ENCODE measurements at places on chromosomes 2 and 18.

GRCh38 chr18:22417496-22418188 is at the start of gene CTAGE1:
CTAGE1 (minus strand) TSS chr18:22417915; CDS start chr18:22417811, 104 bp downstream.
- DNase-seq, result no peak

DNA sequence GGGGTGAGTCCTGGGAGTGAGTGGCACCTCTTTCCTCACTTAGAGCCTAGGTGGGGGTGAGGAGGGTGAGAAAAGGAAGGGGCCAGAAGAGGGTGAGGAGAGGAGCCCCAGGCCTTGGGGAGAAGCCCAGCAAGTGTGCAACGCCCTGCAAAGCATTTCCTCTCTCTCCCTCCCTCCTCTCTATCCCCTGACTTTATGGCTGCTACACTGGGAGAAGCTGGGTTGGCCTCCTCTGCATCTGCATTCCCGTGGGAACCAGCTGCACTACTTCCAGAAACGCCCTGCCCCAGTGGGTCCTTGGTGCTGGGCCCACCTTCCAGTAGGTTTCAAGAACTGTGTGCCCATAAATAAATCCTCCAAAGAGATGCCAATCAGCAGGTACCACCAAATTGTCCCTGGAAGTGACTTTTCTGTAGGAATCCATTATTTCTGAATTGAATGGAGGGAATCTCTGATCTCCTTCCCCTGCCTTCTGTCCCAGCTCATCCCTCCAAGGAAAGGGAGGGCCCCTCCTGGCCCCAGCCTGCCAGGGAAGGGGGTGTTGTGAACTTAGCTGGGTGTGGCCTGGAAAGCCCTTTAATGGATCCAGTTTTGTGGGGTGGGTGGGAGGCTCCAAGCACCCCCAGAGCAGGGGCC is 95.7 kb upstream of the BOD1L2 start:
- no peak for DNase-seq

DNA sequence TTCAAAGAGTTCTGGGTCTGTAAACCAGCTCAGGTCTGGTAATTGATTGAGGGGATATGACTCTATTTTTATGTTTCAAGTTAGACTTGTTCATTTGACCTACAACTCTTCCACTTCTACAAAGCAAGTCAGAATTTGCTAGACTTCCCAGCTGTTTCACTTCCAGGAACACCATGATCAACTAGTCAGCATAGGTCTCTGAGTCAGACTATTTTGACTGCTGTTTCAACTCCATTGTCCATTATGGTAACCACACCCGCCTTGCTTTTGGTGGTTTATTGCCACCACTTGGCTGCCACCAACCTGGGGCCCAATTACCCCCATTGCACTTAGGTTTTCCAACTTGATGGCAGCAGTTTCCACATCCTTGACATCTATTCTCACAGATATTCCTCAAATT is 116.6 kb downstream of the LAMA3 start:
- DNase-seq, result no peak

- no peak for DNase-seq
Measured at GRCh38 chr2:140422759-140423158, 1642.6 kb upstream of the NXPH2 start.

GRCh38 chr2:204611017-204611631 is 65.8 kb downstream of the PARD3B start:
- no peak for DNase-seq

DNA sequence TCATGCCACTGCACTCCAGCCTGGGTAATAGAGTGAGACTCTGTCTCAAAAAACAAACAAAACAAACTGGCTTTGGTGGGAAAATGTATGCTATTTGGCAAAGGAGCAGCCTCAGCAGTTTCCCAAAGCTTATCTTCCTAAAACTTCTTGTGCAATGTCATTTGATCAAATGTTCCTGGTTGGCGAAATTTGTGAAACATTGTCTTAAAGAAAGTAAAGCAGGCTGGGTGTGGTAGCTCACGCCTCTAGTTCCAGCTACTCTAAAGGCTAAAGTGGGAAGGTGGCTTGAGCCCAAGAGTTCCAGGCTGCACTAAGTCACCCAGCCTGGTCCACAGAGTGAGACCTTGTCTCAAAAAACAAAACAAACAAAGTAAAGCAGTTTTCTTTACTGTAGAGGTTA is 17.3 kb upstream of the TAF4B start:
- DNase-seq, result no peak

DNA sequence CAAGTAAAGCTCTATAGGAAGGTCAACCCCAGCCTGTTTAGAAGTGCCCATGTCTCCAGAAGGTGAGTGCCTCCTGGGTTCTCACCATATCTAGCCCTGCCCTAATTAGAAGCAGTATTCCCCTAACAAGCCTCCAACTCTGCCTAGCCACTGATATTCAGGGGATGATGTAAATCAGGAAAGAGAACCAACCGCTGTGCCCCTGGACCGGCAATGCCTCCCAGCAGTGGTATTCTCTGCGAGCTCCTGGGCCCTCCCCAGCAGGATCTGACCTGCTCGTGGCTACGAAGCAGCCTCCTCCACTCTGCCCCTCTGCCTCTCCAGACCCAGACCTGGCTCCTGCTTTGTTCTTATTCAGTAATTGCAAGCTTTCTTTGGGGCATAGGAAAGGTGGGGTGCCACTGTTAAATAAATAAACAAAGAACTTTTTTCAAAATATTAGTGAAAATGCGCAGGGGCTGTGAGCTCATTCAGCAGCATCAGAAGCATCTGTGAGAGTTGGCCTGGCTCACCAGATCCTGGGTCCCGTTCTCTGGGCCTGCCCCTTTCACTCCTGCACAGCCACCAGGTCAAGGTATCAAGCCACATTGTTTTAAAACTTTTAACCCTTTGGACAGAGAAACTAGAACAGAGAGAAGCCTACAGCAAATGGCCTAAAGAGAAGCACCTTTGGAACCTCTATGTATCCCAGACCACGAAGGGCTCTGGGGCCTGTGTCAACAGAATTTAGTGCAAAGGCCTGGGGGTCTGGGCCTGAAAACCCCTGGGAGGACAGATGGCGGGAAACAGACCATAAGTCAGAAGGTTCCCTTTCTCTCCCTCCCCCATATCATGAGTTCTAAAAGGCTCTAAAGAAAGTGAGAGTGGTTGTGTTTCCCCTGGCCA is 11.9 kb downstream of the MREG start:
- no peak for DNase-seq

DNA sequence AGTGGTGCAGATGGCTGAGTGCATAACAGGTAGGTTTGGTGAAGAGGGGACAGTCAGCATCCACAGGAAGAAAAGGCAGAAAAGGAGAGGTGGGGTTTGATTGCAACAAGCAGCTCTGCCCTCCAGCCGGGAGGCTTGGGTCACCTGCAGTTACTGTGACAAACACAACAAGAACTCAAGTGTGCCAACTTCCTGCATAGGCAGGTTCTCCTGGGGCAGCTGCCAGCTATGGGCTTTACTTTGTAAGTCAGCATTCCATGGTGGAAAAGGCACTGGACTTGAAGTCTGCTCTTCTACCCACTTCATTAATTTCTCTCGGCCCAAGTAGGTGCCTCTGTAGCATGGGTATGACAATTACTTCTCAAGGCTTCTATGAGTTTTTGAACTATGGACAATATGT is 98.9 kb downstream of the MYT1L start:
- no peak for DNase-seq

- DNase-seq, result no peak
Measured at GRCh38 chr2:241892299-241893137, 23.0 kb downstream of the RTP5 start.

GRCh38 chr2:41413813-41414485 is 633.9 kb upstream of the PKDCC start:
- no peak for DNase-seq

- no peak for DNase-seq
Measured at GRCh38 chr2:138187221-138187620, 222.9 kb downstream of the HNMT start.

- DNase-seq, result no peak
Measured at GRCh38 chr18:63000839-63001238, 285.5 kb downstream of the PHLPP1 start.

DNA sequence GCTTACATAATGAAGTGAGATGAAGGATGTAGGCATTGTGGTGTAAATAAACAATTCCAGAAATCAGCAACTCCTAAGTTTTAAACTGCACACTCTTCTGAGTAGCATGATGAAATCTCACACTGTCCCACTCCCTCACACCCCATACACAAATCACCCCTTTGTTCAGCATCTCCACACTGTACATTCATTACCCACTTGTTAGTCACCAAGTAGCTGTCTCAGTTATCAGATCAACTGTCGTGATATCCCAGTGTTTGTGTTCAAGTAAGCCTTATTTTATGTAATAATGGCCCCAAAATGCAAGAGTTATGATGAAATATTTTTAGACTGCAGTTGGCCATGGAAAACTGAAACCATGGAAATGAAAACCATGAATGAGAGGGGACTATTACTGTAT is 135.7 kb downstream of the GRB14 start:
- DNase-seq, result no peak

DNA sequence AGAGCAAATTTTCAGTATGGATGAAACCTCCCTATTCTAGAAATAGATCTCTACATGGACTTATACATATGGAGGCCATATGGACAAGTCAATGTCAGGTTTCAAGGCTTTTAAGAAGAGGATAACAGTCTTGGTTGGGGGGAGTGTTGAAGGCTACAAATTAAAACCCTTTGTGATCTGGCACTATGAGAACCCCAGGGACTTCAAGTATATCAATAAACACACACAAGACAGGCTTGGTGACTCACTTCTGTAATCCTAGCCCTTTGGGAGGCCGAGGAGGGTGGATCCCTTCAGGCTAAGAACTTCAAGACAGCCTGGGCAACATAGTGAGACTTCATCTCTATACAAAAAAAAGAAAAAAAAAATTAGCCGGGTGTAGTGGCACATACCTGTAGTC is 127.2 kb upstream of the SP5 start:
- DNase-seq, result no peak

GRCh38 chr2:44510246-44510645 is 148.5 kb downstream of the CAMKMT start:
- no peak for DNase-seq

DNA sequence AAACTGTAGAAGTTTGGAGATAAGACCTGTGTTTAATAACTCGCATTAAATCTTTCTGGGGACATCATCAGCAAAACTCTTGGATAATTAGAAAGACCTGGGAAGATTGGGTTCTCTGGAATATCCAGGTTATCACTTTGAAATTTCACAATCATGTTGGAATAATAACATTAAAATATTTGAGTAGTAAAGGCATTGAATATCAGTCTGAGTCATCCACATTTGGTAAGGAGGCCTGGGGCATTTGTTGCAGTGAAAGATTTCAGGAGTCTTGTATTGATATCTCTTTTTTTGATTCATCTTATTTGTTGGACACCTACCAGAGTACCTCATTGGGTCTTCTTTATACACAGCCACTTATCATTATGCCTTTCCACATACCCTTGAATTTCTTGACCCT is 95.9 kb downstream of the EPB41L5 start:
- no peak for DNase-seq

GRCh38 chr2:20052229-20052851 is 912 bp upstream of the LAPTM4A start:
- peak; percentile 81 for DNase-seq

DNA sequence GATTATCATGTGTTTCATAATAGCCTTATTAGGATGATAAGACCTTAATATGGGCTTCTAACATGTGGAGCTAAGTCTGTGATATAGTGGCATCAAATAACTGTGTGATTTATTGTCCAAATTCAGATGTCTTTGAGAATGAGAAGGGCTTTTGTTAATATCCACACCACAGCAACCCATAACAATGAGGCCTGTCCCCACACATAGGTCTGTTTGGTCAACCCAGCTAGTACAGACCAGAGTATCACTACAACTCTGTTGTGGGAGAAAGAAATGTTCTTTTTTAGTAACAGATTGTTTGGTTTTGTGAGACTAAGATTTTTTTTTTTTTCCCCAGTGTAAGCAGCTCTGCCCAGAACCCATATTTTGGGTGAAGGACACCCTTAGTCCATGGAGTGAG is 439.2 kb downstream of the PIK3C3 start:
- DNase-seq, result no peak

GRCh38 chr2:153715218-153715850 is 156.4 kb upstream of the GALNT13 start:
- no peak for DNase-seq

DNA sequence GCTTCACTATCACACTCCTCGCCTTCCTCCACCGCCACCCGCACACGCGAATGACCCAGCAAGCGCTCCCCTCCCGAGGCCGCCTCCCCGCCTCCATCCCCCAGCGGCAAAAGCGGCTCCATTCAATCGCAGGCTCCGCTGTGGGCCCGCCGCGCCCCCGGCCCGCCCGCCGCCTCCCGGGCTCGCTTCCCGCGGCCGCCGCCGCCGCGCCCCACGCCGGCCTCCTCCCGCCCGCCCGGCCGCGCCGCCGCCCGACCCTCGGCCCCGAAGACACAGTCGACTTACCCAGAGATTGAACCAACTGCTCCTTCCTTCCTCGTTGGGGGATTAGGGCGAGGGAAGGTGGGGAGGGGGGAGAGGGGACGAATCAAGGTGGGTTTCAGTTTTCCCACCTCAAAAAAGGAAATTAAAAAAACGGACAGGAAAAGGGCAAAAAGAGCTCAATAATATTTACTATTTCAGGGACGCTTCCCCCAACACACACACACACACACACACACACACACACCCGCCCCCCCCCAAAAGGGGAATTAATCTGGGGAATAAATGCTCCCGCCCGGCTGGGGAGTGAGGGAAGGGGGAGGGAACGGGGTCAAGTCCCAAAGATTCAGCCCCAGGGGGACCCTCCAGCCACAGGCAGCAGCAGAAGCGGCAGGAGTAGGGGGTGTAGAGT is 743 bp downstream of the XPO1 start:
- DNase-seq, result no peak

DNA sequence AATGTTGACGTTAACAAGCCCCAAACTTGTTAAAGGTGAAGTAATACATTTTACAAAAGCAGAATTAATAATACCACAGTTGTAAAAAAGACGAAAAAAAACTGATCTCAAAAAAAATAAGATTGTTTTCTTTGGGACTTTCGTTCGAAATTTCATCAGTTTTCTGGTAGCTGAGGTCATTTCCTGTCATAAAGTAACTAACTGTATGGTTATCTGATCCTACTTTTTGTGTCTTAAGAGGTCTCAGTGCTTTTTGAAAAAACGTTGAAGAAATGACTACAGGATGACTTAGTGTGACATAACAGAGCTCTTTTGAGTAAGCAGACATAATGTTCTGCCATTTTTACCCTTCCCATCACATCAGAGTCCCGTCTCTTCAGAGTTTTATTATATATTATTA is 79.3 kb downstream of the BIRC6 start:
- DNase-seq, result no peak

- no peak for DNase-seq
Measured at GRCh38 chr2:19356545-19357401, 1.6 kb downstream of the OSR1 start.

DNA sequence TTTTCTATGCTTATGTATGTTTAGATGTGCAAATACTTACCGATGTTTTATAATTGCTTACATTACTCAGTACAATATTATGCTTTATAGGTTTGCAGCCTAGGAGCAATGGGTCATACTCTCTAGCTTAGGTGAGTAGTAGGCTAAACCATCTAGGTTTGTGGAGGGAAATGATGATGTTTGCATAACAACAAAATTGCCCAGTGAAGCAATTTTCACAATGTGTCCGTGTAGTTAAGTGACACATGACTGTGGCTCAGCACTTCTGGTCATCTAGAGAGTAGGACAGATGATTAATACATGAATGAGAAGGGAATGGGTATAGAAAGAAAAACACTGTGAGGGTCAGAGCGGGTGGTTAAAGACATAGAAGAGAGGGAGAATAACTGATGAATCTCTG is 2116.2 kb upstream of the PIK3C3 start:
- DNase-seq, result no peak

GRCh38 chr2:19872302-19872701 is 29.5 kb downstream of the TTC32 start:
- DNase-seq, result no peak
